ENCODE measurements at places on chromosomes 12 and 14.
A peak's percentile ranks its signal among the peaks of the same experiment; 100 is the strongest.

- DNase-seq, result no peak
Observed at GRCh38 chr14:73467800-73468199, 9.5 kb upstream of the NUMB start.

- DNase-seq, result no peak
Observed at GRCh38 chr14:31920001-31920400, 157.1 kb upstream of the ARHGAP5 start.

GRCh38 chr14:53010193-53011040, 59.6 kb upstream of the FERMT2 start:
- no peak for DNase-seq

DNA sequence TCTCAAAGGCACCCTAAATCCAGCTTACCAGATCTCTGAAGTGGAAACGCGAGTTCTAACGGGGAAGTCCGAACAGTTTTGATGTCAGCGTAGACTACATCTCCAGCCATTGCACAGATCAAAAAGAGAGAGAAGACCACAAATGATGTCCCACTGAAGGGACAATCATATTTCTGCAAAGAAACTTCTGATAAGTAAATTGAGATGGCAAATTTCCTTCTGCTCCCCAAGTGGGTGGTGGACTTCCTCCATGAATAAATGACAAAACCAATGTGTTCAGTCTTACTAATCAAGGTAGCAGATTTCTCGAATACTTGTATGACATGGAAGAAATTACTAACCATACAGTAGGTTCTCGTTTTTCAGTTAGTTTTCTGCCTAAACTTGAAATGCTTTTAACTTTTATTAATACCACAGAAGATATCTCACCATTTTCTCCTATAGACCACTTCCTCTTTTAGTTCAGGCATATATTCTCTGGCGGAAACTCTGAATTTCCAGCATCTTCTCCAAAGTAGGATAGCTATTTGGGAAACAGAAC, at the start of gene CLECL1:
Gene CLECL1 (minus strand): TSS at position 177 of the 541 bp plus-strand sequence.
- DNase-seq, result peak; percentile 86

GRCh38 chr12:122100568-122100967, 22.0 kb downstream of the MLXIP start:
- DNase-seq, result no peak

- no peak for DNase-seq
Observed at GRCh38 chr12:118541071-118541470, 164.7 kb downstream of the SUDS3 start.

- DNase-seq, result peak; percentile 97
Observed at GRCh38 chr12:56116267-56117081, at the start of gene RPL41. Gene RPL41, plus strand, starts transcription at chr12:56116633.

DNA sequence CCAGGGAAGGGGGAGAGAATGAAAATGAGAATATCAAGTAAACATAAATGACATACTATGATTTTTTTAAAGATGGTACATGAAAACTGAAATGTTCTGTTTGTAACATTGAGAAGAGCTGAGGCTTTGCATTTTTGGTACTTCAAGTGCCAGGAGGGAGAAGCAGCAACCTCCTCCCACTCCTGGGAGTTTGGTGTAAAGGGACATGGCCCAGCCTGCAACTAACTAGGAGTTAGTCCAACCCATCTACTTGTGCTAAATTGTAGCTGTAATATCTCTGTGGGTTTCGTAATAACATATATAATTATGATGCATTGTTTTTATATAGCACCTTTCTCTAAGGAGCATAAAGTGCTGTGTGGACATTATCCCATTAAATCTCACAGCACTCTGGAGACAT, 517.5 kb downstream of the NELL2 start:
- DNase-seq, result no peak

DNA sequence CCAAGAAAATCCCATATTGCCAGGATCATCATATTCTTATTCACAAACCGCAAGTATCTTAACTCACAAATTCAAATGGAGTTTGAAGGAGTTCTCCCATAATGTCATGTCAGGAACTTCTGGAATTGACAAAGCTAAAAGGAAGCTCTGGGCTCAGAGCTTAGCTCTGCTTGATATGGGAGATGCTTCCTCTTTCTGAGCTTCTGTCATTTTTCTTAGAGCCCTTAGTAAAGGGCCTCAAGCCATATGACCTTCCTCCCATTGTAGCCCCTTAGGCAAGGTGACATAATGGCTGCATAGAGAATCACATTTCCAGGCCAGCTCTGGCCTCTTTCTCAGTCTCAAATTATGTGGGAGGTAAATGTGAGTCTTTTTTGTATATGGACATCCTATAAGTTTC, 40.9 kb downstream of the SLC4A8 start:
- DNase-seq, result peak; percentile 14

- no peak for DNase-seq
Observed at GRCh38 chr12:70415987-70416386, 49.9 kb downstream of the KCNMB4 start.

DNA sequence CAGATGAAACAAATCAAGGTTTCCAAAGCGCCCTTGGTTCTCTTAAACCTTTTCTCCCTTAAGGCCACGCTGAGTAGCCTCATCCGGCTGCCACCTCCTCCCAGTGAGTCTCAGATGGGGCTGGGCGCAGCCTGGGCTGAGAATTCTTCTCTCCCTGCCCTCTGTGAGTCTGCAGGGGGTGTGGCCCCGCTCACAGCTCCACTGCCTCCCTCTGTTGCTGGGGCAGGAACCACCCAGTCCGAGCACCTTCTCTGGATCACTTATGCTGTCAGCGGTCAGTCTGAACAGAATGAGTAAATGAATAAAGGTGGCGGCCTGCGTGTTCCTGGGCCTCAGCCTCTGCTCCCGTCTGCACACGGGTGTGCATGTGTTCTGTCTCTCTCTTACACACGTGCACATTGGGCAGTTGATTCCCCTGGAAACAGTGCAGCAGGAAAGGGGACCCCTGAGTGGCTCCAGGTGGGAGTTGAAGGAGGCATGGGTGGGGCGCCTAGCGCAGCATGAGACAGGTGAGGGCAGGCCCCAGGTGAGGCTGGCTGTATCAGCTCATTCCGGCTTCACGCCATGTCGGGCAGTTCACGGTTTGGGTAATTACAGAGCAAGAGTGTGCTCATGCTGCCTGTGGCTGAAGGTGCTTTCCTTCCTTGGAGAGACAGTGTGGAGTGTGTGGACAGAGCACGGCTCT, 4.3 kb downstream of the PAPLN start:
- DNase-seq, result no peak

DNA sequence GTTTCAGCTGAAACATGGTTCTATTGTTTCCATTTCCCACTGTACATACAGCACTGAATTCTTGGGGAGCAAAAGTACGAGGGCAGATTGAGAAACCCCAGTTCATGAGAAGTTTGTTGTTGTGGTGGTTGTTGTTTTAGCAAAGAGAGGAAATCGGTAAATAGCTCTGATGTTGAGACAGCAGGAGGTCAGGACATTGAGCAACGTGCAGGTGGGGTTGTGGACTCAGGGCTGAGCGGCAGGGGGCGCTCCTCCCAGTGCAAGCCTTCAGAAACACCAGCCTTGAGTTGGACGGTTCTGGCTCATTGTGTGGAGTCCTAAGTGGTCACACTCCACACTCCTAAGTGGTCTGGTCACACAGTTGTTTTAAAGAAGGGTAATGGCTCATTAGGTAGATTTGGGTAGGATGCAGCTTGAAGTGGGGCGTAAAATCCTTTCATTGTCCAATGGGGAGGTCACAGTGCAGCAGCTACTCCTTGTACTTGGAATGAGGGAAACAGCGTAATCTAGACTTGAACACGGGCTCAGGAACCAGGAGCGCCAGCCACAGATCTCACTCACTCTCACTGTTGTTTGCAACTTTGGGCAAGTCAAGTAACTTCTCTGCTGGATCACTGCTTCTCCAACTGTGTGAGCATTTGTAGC, 14.5 kb upstream of the PWP1 start:
- peak; percentile 42 for DNase-seq

DNA sequence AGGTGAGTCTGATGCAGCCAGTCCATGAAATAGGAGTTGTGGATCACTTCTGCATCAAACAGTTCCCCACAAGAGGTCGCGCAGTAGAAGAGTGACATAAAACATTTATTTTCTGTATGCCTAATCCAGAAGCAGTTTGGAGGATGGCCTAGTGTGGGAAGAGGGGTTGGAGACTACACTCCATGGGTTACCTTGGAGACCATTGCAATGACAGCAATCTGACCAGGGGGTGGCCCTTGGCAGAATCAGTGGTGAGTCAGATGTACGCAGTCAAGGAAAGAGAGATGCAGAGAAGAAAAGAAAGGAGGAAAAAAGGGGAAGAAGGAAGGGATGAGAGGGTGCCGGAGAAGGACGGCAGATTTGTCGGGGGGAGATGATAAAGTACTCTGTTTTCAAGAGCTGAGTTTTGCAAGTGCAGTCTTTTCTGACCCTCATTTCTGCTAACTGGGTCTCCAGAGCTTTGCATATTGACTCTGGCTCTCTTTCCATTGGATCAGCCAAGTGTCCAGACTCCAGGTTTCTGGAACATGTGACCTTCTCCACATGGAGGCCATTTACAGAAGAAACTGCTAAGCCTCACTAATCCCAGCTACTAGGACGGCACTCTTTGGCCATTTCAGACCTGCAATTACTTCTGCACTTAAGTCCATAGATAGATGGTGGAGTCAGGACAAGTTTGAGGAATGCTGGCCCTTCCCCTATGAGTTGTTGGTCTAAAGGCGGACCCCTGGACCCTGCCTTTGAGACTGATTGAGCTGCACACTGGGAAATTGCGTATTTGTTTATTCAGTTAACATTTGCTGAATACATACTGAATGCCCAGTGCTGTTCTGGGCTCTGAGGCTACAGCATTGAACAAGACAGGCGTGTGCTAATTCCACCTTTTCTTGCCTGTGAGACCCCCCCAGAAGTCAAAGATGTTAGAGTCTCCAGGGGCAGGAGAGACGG, 424.2 kb downstream of the BCL11B start:
- DNase-seq, result no peak

DNA sequence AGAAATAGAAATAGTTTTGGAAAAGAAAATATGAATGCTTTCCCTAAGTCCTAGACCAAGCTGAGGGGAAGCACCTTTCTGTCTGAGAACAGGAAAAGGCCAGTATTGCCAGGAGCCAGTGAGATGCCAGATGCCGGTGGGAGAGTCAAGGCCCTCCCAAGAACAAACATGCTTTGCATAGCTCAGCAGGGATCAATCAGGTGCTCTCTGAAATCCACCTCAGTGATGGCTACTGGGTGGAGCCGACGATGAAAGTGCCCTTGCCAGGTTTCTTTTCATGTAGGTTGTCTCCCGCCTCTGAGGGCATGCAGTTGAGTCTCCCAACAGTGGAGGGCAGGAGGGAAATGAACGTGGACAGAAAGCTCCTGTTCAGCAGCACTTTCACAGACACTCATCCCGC, 28.3 kb downstream of the DEGS2 start:
- DNase-seq, result no peak

- DNase-seq, result no peak
Observed at GRCh38 chr12:88725592-88726143, 145.4 kb upstream of the KITLG start.

- DNase-seq, result no peak
Observed at GRCh38 chr14:33504246-33505099, 446.4 kb downstream of the EGLN3 start.

GRCh38 chr12:120230326-120230973, 29.5 kb upstream of the RPLP0 start:
- DNase-seq, result no peak

- no peak for DNase-seq
Observed at GRCh38 chr12:120061575-120062214, 54.9 kb downstream of the RAB35 start.

GRCh38 chr12:49165114-49165513, 23.8 kb downstream of the TUBA1A start:
- DNase-seq, result no peak

DNA sequence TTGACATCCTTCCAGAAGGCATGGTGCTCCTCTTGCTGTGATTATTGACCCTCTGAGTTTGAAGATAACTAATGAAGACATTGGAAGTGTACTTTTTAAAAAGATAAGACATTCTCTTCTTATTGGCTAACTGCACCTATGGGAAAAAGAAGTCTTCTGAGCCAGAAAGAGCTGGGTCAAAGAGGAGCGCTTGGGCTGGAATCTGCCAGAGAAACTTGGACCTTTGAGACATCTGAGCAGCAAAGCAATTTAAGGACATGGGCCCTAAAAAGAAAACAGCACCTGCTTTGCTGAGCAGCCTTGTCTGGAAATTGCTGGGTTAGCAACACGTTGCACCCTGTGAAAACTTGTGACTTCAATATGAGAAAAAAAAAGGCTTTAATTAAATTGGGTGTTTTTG, 27.8 kb downstream of the IGF1 start:
- no peak for DNase-seq

DNA sequence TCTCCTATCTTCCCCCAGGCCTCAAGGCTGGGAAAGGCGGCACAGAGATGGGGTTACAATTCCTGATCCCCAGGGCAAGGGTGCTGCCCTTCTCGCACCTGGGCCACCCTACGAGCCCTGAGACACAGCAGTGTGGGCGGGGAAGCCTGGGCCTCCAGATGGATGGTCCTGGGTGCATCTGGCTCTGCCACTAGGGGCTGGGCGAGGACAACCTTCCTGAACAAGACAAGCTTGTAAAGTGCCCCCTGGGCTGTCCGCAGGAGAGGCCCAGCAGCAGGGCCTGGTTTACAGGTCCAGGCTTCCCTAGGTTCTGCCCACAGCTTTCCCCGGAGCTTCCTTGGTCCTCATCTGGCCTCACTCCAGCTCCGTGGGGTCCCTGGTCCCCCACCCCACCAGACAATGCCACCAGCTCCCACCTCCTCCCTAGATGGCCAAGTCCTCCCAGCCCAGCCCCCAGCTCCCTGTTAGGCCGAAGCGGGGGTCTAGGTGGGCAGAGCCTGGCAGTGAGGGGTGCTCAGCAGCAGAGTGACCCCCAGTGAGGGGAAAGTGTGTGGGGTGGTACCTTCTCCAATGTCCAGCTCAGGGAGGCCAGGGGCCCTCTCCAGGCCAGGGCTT, 8.9 kb downstream of the ARL6IP4 start:
- no peak for DNase-seq

DNA sequence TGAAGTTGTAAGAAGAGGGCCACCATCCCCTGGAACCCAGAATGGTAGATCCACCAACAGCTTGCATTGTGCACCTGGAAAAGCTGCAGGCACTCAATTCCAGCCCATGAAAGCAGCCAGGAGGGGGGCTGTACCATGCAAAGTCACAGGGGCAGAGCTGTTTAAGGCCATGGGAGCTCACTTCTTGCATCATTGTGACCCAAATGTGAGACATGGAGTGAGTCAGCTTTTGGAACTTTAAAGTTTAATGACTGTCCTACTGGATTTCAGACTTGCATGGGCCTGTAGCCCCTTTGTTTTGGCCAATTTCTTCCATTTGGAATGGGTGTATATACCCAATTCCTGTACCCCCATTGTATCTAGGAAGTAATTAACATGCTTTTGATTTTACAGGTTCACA, 50.8 kb downstream of the SLC16A7 start:
- DNase-seq, result no peak

DNA sequence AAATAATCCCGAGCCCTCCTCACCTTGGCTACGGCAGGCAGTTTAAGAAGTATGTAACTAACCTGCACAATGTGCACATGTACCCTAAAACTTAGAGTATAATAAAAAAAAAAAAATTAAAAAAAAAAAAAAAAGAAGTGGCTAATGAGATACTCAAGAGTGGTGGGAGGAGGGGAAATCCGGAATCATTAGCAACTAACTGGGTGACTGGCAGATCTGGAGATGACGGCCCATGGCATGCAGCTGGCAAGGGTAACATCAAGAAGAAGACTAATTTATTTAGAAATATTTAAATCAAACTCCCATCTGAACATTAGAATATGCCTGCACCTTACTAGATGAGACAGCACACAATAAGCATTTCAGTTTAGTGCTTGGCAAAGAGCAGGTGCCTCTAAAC, 52.3 kb upstream of the TMCC3 start:
- no peak for DNase-seq

- no peak for DNase-seq
Observed at GRCh38 chr12:90074086-90074485, 365.4 kb upstream of the ATP2B1 start.
